Stimulated activated CD4-positive, alpha-beta T cell treated with anti-CD3 and anti-CD28 coated beads, Interleukin-1b, Interleukin-23, amount 100 ng/mL, for 48 hours (primary cell): ENCODE measurements at places on chromosomes 7 and 10.

GRCh38 chr7:44073664-44074348, 8.4 kb upstream of the PGAM2 start:
- peak; percentile 39 for DNase-seq

DNA sequence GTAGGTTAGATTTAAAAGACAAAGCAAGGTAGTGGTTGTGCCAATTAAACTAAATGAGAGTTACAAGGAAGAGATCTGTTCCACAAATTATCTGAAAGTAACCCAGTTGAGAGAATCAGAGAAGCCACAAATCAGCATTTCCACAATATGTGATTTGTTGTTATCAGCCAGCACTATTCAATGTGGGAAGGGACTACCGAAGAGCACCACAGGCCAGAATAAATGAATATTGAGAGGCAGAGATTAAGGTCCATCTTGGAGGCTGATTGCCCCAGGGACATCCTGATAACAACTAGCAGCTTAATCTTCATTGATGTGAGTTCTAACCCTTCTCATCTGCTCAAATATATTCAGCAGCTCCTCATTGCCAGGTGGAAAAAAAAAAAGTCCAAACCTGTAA, 367.6 kb downstream of the MALRD1 start:
- DNase-seq, result no peak

DNA sequence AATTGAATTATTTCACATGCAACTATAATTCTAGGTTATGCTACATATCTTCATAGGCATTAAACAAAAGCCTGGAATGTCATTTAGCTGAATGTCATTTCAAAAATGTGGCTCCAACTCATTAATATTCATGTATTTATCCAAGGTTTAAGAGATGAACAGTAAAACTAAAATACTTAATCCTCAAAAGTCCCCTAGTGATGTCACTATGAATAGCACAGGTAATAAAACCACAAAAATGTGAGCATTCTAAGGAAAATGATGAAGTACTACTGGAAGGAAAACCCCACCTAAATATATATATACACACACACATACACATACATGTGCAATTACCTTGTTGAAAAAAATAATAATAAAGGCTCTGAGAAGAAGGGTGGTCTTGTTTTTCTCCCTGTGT, 154.4 kb upstream of the ASAH2 start:
- DNase-seq, result no peak

DNA sequence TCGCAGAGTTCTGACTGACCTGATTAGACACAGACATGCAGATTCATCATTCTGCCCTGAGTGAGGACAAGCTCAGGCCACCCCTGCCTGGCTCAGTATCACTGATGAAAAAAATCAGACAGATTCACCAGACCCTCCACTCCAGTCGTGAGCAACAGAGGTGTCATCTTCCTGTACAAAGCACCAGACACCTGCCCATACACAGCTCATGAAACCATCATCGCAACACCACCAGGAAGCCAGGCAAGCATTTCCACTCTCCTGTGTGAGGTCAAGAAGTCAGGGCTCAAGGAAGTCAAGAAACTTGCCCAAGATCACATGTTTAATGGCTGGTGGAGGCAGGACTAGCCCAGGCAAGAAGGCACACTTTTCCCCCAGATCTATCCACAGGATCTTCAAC, 163.0 kb downstream of the CALN1 start:
- DNase-seq, result no peak

- DNase-seq, result no peak
These were observed 206.7 kb upstream of the PTPRZ1 start for GRCh38 chr7:121666306-121666705.

DNA sequence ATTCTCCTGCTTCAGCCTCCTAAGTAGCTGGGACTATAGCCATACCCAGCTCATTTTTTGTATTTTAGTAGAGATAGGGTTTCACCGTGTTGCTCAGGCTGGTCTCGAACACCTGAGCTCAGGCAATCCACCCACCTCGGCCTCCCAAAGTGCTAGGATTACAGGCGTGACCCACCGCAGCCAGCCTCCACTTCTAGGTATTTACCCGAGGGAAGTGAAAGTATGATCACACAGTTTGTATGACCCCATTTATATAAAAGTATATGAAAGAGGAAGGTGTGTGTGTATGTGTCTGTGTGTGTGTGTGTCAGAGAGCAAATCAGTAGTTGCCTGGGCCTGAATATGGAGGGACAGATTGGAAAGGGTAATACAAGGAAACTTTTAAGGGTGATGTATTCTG, 2.0 kb upstream of the PURB start:
- no peak for DNase-seq

GRCh38 chr7:1691601-1692514, 21.8 kb downstream of the ELFN1 start:
- DNase-seq, result no peak

DNA sequence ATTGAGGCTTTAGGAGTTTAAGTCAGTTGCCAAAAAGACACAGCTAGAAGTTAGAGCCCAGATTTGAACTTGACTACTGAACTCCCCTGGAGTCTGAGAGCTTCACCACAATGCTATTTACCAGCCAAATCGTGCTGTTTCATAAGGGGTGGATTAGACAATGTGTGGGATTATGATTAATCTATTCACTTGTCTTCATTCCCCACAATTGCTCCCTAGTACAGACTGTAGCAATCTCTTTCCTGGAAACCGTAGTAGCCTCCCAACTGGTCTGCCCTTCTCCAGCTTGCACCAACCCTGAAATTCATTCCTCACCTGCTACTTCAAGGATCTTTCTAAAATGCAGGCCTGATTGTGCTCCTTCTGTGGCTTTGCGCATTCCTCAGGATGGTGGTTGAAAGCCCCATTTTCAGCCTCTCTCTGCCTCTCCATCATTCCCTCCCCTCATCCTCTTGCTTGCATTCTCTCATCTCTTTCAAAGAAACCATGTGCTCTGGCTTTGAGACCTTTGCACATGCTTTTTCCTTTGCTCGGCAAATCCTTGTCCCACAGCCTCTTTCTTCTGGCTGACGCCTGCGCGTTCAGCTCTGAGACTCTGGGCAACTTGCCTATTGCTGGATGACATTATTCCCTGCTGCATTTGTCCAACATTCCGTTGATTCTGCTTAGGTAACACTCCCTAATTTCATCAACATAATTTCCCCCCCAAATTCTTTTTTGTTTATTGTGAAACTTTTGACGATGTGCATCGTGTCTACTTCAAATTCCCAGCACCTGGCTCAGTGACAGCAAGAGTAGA, 145.1 kb downstream of the ADRA2A start:
- no peak for DNase-seq

- DNase-seq, result peak; percentile 87
These were observed at the start of gene BAIAP2L1 for GRCh38 chr7:98400542-98401340. Gene BAIAP2L1, minus strand, starts transcription at chr7:98401090. Its CDS starts 238 bp downstream, at chr7:98400852.

DNA sequence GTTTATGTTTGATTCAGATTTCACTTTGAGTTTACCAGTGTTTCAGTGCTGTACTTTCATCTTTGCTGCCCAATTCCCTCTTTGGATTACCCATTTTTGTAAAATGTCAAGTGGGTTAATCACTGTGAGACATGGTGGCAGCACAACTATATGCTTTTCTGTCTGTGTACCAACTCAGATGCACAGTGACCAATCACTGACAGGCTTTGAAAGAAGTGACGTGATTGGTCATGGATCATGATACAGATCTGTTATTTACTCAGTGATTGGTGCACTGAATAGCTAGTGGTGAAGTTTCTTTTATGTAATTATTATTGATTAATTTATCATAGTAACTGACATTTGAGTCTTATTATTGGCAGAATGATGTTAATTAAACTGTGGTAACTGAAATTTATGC, 126.9 kb downstream of the SDK1 start:
- DNase-seq, result no peak
